Right renal cortex interstitium (tissue), 3 donors: ENCODE measurements at places on chromosomes 5 and 9. TPM values are rescaled to one million over a fixed set of nuclear protein-coding genes. Genes with fewer than 3 reads are reported as not detected.

DNA sequence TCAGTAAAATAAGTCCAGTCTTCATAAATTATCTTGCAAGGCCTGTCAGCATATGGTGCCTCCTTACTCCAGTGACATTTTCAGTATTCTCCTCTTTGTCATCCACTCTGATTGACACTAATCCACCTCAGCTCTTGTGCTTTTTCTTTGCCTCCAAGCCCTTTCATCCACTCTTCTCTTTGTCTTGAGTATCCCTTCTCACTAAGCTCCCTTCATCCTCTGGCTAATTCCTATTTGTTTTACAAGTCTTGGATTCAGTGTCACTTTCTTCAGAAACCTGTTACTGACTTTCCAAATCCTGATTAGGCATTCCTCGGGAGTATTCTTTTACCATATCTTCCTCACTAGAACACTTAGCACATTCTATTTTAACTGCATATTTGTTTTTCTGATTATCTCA lies 100.6 kb upstream of the VCAN start:
- DNase-seq, result no peak

DNA sequence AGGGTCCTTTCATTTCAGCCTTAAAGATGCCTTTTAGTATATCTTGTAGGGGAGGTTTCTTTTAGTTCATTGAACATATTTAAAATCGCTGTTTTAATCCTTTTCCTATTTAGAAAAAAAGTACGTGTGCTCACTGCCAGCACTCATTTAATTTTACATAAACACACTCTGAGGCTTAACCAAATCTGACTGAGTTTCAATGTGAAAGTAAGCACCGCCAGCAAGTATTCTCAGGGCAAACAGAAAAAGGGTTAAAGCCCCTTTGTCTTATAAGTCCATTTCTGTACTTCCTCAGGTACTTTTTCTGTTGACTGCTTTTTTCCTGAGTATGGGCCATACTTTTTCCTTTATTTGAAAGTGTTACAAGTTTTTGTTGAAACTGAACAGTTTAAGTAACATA lies 31.8 kb downstream of the SMC5 start:
- DNase-seq, result no peak

DNA sequence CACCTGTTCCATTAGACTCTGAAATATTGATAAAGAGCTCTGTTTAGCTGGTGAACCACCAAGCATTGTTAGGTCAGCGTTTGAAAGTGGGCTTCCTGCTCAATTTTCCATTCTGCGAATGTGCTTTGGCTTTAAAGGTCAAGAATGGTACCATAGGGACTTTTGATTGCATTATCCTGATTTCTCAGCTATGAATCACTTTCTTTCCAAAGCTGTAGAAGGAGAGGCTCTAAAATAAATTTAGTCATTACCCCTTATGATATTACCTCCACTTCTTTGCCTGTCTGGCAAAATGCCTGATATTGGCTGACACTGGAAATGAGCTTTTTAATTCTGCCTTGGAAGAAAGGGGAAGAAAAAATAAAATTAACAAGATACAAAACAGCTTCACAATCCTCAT lies 237.2 kb upstream of the CTNND2 start:
- DNase-seq, result no peak

GRCh38 chr5:95846554-95847260 lies 24.2 kb upstream of the GLRX start:
- DNase-seq, result no peak

IFNA8 gene
- not detected for polyA plus RNA-seq

RNF208 gene
- 5.1 TPM for polyA plus RNA-seq

ECM2 gene
- polyA plus RNA-seq, result 16.1 TPM

C5orf22 gene
- polyA plus RNA-seq, result 35.0 TPM
